ENCODE measurements at places on chromosomes 6 and 20. TPM values are rescaled to one million over a fixed set of nuclear protein-coding genes. Genes with fewer than 3 reads are reported as not detected.

Gene LY6G6D
- total RNA-seq, result not detected

Gene RSPH9
- total RNA-seq, result 0.30 TPM

Gene RIMS1
- total RNA-seq, result 3.3 TPM

Gene CRISP3
- not detected for total RNA-seq

Gene ZC2HC1B
- not detected for total RNA-seq

Gene SOX18
- total RNA-seq, result 20.4 TPM

Gene TAB2
- total RNA-seq, result 89.8 TPM

DNA sequence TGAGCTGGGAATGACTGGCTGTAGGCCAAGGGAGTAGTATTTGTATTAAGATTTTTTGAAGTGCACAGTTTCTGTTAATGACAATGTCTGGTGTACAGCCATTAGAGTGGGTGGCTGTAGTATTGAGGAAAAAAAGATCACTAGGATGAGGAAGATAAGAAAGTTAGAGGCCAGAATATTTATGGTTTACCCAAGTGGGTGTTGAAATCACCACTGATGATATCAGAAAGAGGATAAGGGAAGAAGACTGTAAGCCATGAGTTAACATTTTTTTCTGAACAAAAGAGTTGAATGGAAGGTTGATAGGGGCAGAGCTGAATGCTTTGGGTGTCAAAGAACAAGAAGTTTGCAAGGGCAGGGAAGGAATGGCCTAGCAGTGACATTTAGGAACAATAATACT lies 104.7 kb downstream of the PRDM13 start:
- no peak for DNase-seq

DNA sequence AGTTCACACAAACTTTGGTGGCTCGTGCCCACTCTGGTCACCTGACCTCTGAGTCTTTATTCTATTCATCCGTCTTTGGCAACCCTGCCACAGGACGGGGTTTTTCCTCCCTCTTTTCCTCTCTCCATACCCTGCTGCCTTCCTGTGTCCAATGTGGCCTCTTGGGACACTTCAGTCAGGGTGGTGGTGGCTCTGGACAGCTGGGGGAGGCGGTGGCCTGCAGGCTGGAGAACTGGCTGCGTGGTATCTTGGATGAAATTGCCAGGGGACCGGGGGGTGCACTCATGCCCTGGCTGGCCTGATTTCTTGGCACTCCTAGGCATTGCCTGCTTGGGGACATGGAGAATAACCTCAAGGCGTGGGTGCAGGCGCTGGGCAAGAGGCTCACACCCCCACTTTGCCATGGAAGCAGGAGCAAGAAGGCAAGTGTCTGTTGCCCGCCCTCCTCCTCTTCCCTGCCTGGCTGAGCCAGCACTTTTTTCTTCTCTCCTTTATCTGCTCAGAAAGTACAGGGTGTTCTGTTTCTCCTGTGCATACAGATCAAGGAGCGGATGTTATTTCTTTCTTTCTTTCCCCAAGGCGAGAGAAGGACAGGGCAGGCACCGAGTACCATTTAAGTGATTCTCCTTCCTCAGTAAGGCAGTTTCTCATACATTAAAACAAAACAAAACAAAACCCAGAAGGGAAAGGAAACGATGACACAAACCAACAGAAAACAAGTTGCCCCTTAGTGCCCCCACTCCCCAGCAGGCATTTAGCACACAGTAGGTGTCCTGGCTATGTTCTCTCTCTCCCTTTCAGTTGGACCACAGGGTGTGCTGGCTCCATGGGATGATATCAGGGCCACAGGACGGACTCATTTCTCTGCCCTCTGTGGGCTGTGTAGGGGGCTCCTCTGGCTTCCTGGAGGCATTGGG lies 155.5 kb upstream of the RNF24 start:
- DNase-seq, result no peak

DNA sequence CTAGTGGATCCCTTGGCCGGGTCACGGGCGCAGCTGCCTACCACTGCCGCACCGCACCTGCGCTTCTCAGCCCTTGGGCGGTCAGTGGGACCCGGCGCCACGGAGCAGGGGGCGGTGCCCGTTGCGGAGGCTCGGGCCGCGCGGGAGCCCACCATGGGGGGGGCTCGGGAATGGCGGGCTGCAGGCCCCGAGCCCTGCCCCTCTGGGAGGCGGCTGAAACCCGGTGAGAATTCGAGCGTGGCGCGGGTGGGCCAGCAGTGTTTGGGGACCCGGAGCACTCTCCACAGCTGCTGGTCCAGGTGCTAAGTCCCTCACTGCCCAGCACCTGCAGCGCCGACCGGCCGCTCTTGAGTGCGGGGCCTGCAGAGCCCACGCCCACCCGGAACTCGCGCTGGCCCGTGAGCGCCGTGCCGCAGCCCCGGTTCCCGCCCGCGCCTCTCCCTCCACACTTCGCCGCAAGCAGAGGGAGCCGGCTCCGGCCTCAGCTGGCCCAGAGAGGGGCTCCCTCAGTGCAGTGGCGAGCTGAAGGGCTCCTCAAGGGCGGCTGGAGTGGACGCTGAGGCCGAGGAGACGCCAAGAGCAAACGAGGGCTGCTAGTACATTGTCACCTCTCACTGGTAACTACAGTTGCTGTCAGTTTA lies 120.5 kb upstream of the TMEM170B start:
- no peak for DNase-seq

- DNase-seq, result peak; percentile 27
These were observed 89.8 kb upstream of the TENT5A start for GRCh38 chr6:81842254-81842653.

DNA sequence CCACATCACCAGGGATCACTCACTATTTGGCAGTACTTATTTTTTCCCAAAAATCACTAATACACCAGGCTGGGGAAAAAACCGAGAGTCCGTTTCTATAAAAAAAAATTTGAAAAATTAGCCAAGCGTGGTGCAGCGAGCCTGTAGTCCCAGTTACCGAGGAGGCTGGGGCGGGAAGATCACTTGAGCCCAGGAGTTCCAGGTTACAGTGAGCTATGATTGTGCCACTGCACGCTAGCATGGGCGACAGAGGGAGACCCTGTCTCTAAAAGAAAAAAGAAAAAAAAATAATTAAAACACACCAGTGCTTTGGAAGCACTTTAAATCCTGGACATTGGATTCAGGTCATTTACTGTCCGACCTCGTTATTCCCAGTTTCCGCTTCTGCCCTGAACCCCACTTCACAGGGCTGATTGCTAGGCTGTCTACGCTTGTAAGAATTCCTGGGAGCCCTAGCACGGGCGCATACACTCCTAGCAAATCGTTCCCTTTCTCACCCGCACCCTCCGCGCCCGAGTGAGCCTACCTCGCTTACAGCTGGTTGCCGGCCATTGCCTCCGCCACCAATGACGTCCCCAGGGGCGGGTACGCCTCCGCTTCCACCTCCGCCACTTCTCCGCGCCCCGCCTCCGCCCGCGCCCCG lies at the start of gene TPMT:
Gene TPMT, minus strand, starts transcription at position 571 of the 643 bp plus-strand sequence. CDS start 5,950 bp downstream, outside the sequence.
- no peak for DNase-seq

- DNase-seq, result no peak
These were observed 33.9 kb downstream of the SLC22A2 start for GRCh38 chr6:160224639-160225237.

GRCh38 chr20:40718982-40719729 lies 30.1 kb upstream of the MAFB start:
- DNase-seq, result no peak

- DNase-seq, result no peak
These were observed 10.4 kb upstream of the RNF182 start for GRCh38 chr6:13914351-13914750.

DNA sequence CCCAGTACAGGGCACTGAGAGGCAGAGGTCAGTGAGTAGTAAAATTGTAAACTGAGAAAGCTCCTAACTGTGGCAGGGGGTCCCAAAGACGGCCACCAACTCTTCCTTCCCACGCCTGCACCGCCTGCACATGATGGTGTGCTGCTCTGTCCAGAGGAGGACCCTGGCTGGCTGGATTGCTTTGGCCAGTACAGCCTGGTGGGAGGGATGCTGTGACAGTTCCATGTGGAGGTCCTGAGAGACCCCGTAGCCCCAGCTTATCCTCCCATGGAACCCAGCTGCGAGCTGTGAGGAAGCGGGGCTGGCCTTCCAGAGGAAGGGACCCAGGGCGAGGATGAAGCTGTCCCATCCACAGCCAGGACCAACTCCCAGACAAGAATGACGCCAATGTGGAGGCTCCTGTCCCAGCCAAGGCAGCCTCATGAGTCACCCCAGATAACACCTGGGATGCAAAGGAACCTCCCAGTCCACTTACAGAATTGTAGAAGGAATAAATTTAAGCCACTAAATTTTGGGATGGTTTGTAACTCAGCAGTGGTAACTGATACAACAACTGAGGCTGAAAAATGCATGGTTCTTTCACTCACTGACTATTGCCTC lies 2.0 kb upstream of the ACSS1 start:
- DNase-seq, result no peak

- DNase-seq, result no peak
These were observed 78.5 kb upstream of the SIRPA start for GRCh38 chr20:1816384-1817381.

DNA sequence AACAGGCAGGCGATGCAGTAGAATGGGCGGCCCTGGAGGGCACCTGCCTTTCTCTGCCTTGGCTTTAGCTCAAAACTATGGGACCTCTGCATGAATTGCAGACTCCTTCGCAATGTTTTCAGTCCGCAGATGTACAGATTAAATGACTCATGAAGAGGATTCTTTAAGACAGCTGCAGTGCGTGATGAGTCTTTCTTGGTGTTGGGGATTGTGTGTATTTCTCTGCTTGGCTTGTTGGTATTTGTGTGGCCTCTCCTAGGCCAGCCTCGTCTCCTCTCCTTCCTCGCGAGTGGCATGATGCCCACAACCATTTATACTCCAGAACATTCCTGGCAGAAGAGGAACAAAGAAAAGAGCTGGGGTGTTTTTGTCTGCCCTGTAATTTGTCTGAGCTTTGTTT lies 110.6 kb downstream of the SYNDIG1 start:
- no peak for DNase-seq

- DNase-seq, result no peak
These were observed 128.9 kb upstream of the ZNF184 start for GRCh38 chr6:27601668-27602254.

- DNase-seq, result no peak
These were observed 454.6 kb upstream of the MARCKS start for GRCh38 chr6:113402544-113402943.

- DNase-seq, result no peak
These were observed 125.6 kb downstream of the BANF2 start for GRCh38 chr20:17825252-17825959.
